ENCODE measurements at places on chromosomes 16 and 17.

- no peak for DNase-seq
Observed at GRCh38 chr16:83501481-83501880, 306.3 kb upstream of the HSBP1 start.

- no peak for DNase-seq
Observed at GRCh38 chr16:9599415-9600120, 508.1 kb downstream of the HAPSTR1 start.

DNA sequence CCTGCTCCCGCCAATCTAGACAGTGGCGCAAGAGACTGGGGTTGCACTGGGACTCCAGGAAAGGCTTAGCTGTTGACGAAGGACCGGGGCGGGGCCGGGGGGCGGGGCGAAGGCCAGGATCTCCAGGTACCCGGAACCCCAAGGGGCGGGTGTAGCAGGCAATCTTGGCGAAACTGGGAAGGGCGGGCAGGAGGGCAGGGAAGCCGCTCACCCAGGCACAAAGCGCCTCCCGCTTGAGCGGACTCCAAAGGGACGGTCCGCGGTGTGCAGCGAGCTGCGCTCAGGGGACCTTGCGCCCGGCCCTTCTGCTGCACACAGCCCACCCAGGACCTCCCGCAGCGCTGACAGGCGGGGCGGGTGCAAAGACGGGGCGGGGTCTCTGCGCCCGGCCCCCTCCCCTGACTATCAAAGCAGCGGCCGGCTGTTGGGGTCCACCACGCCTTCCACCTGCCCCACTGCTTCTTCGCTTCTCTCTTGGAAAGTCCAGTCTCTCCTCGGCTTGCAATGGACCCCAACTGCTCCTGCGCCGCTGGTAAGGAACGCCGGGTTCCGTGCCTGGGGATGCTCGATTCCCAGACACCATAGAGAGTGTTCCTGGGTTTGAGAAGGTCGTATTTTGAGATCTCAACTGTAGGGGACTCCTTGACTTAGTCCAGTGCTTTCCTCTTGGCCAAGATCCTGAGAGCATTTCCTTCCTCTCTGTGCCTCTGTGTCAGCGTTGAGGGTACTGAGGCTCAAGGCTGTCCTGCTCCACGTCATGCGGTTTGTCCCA is at the start of gene MT1F:
TSS of gene MT1F (plus strand) at position 405 of the 772 bp plus-strand sequence. CDS start at position 505, 100 bp downstream.
- DNase-seq: peak; percentile 83

GRCh38 chr16:67236563-67237395 is 9.8 kb downstream of the TMEM208 start:
- DNase-seq: peak; percentile 58

DNA sequence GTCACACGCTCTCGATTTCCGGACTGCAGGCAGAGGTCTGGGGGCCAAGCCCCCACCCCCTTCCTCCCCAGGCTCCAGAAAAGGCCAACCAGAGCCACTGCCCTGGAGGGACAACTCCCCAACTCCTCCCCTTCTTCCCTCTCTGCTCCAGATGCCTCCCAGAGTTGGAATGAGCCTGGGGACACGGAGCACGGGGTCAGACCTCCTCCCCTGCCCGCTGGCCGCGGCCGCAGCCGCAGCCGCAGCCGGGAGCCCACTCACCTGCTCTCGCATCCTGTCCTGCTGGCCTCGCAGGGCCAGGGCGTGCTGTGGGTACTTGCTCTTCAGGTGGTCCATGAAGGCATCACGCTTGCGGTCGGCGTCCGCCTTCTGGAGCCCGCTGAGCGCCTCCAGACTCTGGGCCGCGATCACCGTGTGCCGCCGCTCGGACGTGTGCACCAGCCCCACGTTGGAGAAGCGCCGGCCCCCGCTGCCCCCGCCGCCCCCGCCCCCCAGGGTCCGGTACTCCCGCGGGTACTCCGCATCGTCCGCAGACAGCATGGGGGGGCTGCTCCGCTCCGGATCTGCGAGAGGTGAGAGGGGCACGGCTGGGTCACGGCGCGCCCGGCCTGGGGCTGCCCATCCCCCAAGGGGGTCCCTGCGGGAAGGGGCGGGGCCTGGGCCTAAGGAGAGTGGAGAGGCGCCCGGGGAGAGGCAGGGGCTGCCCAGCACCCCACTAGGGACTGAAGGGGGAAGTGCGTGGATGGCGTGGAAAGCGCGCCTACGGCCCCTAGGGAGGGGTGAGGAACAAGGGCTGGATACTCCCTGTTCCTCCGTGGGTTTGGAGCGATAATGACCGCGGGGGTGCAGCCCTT is 27.3 kb downstream of the SRCIN1 start:
- DNase-seq: peak; percentile 43

- no peak for DNase-seq
Observed at GRCh38 chr16:29710227-29711219, 31.5 kb downstream of the QPRT start.

GRCh38 chr17:69269131-69269998 is 40.7 kb upstream of the ABCA10 start:
- no peak for DNase-seq

- no peak for DNase-seq
Observed at GRCh38 chr16:5979905-5980550, 882.4 kb upstream of the EEF2KMT start.

- no peak for DNase-seq
Observed at GRCh38 chr16:74736531-74737157, 36.0 kb upstream of the MLKL start.

DNA sequence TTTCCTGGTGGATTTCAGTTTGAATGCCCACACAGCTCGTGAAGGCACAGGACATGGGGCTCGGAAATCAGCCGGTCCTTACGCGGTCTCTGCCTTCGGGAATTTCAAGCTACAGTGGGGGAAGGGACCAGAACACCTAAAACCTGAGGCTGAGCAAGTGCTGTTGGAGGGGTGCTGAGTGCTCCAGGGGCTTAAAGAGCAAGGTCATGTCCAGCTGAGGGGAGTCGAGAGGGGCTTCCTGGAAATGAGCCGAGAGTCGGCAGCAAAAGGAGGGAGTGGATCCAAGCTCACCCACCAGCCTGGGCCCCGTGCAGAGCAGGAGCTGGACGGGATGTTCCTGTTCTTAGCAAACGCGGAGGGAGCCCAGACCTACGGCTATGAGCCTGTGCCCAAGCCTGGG is 73.2 kb upstream of the RPL38 start:
- DNase-seq: no peak

DNA sequence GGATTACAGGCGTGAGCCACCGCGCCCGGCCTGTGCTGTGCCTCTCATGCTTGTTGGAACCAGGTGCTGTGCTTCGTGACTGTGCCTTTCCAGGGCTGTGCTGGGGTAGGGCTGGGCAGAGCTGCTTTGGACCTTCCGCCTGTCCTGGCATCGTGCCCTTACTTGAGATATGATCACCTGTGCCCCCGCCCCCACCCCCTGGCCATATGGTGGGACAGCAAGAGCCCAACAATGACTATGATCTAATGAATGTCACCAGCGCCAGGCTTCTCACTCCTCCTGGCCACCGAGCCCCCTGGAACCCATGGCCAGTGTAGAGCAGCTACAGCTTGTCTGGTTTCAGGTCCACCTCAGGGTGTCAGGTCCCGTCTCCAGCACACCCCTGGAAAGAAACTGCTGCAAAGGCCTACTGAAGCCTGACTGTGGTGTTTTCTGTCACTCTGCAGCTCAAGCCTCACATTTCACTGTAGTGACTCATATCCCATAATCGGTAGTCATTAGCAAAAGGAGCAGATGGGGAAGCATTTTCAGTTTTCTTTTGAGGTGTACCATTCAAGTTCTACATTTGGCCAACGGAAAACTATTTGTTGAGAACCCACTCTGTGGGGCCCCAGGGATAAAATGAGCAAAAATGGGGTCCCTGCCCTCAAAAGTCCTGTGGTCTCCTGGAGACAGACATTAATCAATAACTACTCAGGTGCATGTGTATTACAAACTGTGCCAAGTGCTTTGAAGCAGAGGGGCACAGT is 22.1 kb downstream of the FCSK start:
- no peak for DNase-seq

GRCh38 chr17:79207960-79208359 is 133.3 kb downstream of the ENGASE start:
- no peak for DNase-seq

- DNase-seq: no peak
Observed at GRCh38 chr17:5557990-5558389, 26.3 kb downstream of the NLRP1 start.

GRCh38 chr17:28719021-28719433 is 758 bp upstream of the RPL23A start:
- no peak for DNase-seq

GRCh38 chr17:43695970-43696865 is 34.5 kb upstream of the MEOX1 start:
- DNase-seq: no peak
